T-helper 17 cell (primary cell): ENCODE measurements at places on chromosomes 16 and 17.

GRCh38 chr16:54780266-54780665 lies 150.4 kb upstream of the IRX5 start:
- no peak for DNase-seq

- no peak for DNase-seq
Measured at GRCh38 chr17:43979671-43980070, 24.8 kb upstream of the NAGS start.

GRCh38 chr16:85215478-85216118 lies 103.3 kb upstream of the CIBAR2 start:
- DNase-seq = no peak

GRCh38 chr17:50585891-50586290 lies 25.4 kb downstream of the CACNA1G start:
- no peak for DNase-seq
